GM12878 (cell line): ENCODE measurements at places on chromosomes 16 and 17. TPM values are rescaled to one million over a fixed set of nuclear protein-coding genes. Genes with fewer than 3 reads are reported as not detected.

GRCh38 chr17:82892899-82893565, 53.2 kb upstream of the ZNF750 start:
- H3K4me3 ChIP-seq, result no peak overlapping the region
- no peaks in the 10 kb centered on the region for H3K4me1 ChIP-seq

DNA sequence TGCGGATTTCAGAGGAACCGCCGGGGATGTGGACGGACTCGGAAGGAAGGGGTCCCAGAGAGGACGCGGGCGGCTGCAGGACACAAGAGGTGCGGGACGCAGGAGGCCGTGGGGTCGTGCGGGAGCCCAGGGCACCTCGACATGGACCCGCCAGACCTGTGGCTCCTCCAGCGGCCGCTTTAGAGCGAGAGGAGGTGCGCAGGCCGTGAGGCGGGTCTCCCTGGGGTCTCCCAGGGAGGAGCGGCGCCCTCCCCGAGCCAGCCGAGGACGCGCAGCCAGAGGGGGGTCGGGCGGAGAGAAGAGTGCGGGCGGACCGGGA, 6.8 kb upstream of the FLYWCH1 start:
- no peaks in the 10 kb centered on the region for H3K27me3 ChIP-seq
- DNase-seq, result no peak
- H3K36me3 ChIP-seq, result no peaks in the 10 kb centered on the region
- H3K4me1 ChIP-seq, result peaks cover 6% of the 10 kb centered on the region
- H3K27ac ChIP-seq, result peak overlapping the region; percentile 63; the same call in 1 of the 2 replicates
- H3K4me3 ChIP-seq, result peak overlapping the region; percentile 75

Gene POLR2A
- polyA plus RNA-seq, result 85.9 and 88.2 TPM in 2 replicates

- peak overlapping the region; percentile 100 for H3K27ac ChIP-seq
- DNase-seq, result no peak
- no peaks in the 10 kb centered on the region for H3K27me3 ChIP-seq
- H3K36me3 ChIP-seq, result no peaks in the 10 kb centered on the region
Measured at GRCh38 chr17:45222289-45222995, 757 bp downstream of the FMNL1 start.

DNA sequence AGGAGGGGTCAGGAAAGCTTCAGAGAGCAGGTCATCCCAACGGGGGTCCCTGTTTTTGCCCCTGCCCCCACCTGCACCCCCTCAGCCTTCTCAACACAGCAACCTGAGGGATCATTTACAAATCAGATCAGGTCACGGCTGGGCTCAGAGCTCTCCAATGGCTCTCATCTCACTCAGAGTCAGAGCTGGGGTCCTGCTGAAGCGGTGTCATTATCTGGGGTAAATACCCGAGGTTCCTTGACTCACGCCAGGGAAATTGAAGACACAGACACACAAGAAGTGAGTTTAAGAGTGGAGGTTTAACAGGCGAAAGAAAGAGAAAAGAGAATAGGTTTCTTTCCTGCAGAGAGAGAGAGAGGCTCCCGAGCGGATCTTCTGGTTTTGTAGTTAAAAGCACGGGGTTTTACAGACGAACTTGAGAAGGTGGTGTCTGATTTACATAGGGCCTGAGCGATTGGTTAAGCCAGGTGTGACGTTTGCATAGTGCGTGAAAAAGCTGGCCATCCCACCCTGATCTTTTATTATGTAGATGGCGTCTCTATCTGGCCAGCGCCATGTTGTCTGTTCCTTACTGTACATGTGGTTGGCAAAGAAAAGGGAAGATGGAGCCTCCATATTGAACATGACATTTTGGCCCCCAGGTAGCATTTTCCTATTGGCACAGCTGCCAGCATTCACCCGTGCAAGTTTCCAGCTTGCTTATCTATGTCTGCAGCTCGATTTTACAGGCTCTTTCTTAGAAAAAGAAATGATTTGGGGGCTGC, 51.4 kb downstream of the WSB1 start:
- H3K36me3 ChIP-seq, result no peaks in the 10 kb centered on the region
- no peaks in the 10 kb centered on the region for H3K27me3 ChIP-seq
- H3K27ac ChIP-seq, result no peak overlapping the region
- H3K4me1 ChIP-seq, result peaks cover 17% of the 10 kb centered on the region

Gene SLC13A2
- polyA plus RNA-seq, result not detected in 2 replicates

Gene NPW
- polyA plus RNA-seq, result 0.65 and 2.5 TPM in 2 replicates

- no peak overlapping the region for H3K27ac ChIP-seq
- H3K4me1 ChIP-seq, result peaks cover 8% of the 10 kb centered on the region
- H3K27me3 ChIP-seq, result no peaks in the 10 kb centered on the region
Measured at GRCh38 chr17:9414471-9414870, 161.1 kb downstream of the STX8 start.

GRCh38 chr17:31674305-31674704, 184.7 kb downstream of the COPRS start:
- no peaks in the 10 kb centered on the region for H3K27me3 ChIP-seq
- no peak overlapping the region for H3K4me3 ChIP-seq
- H3K4me1 ChIP-seq, result no peaks in the 10 kb centered on the region
- DNase-seq, result no peak
- no peaks in the 10 kb centered on the region for H3K36me3 ChIP-seq

GRCh38 chr17:4161192-4161966, 18.4 kb downstream of the CYB5D2 start:
- no peaks in the 10 kb centered on the region for H3K27me3 ChIP-seq
- DNase-seq, result no peak
- no peak overlapping the region for H3K4me3 ChIP-seq
- H3K36me3 ChIP-seq, result peaks cover 7% of the 10 kb centered on the region; the same call in 1 of the 2 replicates
- H3K27ac ChIP-seq, result no peak overlapping the region

Gene CDH1
- polyA plus RNA-seq, result 15.3 and 17.0 TPM in 2 replicates

Gene GPRC5B
- 0.42 and 0.59 TPM in 2 replicates for polyA plus RNA-seq

Gene KLHL10
- polyA plus RNA-seq, result 0.14 and 0.35 TPM in 2 replicates

DNA sequence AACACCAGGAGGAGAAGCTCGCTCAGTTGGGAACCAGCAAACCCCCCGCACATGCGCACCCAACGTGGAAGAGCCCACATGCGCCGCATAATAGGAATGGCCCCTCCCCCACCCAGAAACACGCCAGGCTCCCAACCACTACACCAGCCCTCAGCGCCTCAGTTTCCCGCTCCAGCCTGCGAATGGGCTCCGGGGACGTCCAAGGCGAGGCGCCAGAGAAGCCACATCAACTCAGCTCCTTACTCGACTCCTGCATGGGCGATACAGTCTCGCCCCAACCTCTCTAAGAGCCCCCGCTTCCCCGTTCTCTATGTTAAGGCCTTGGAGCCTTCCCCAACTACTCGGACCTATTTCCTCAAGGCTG, 504 bp downstream of the SRSF1 start:
- DNase-seq, result no peak
- peaks cover 30% of the 10 kb centered on the region for H3K36me3 ChIP-seq
- peak overlapping the region; percentile 96 for H3K27ac ChIP-seq
- H3K4me1 ChIP-seq, result peaks cover 8% of the 10 kb centered on the region; the same call in 1 of the 2 replicates
- no peaks in the 10 kb centered on the region for H3K27me3 ChIP-seq

- no peak overlapping the region for H3K27ac ChIP-seq
- DNase-seq, result no peak
Measured at GRCh38 chr16:88902744-88903143, 36.3 kb upstream of the PABPN1L start.

DNA sequence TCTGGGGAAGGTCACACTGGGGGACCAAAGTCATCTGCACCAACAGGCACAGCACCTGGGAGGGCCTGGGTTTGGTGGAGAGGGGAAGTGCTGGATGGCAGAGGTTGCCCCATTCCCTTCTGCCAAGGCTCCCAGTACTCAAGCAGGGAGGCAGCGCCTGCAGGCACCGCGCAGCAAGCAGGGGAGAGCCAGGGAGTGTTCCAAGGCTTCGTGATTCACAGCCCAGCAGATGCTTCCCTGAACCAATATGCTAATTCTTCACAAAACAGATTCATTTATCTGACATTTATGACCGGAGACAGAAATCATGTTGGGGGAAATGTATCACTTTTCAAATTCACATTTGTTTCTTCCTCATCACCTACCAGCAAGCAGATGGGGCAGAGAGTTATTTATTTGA, 13.4 kb upstream of the CDH5 start:
- H3K27ac ChIP-seq, result no peak overlapping the region
- DNase-seq, result no peak
- no peaks in the 10 kb centered on the region for H3K36me3 ChIP-seq
- H3K27me3 ChIP-seq, result no peaks in the 10 kb centered on the region
- no peaks in the 10 kb centered on the region for H3K4me1 ChIP-seq

Gene ATP2A3
- polyA plus RNA-seq, result 35.0 and 62.8 TPM in 2 replicates

Gene SCN4A
- 0.01 TPM in 1 of 2 replicates, not detected in the other for polyA plus RNA-seq

DNA sequence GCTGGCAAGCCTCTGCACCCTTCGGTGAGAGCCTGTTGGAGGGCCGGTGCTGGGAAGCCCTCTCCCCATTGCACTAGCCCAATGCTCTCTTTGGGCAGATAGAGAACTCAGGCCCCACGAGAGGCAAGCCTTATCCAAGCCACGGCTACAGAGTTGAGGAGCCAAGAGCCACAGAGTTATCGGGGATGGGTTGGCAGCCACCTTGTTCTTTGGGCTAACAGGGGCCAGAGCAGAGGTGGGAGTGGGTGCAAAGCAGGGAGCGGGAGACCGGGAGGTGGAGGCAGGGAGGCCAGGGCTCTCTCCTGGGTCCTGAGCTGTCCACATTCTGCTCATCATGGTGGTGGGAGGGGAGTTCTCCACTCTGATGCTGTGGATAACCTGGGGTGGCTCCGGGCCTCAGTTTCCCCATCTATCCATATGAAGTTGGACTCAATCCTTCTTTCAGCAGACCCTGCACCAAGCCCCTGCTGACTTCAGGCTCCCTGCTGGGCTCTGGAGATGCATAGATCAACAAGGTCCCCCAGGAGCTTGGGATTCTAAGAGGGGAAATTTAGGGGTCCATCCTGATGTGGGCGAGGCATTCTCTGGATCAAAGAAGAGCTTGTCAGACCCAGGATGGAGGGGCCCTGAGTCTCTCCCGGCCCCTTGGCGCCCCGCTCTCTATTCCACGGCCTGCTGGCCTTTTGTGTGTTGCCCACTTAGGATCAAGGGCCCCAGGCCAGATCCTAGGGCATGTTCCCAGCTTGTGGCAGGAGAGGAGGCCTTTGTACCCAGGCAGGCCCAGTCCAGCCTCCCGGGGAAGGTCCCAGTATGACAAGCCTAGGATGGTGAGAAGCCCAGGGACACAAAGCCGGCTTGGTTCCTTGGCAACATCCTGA, 557 bp upstream of the CX3CL1 start:
- no peaks in the 10 kb centered on the region for H3K27me3 ChIP-seq
- no peak overlapping the region for H3K4me3 ChIP-seq
- DNase-seq, result no peak
- peaks cover 9% of the 10 kb centered on the region for H3K4me1 ChIP-seq
- no peaks in the 10 kb centered on the region for H3K36me3 ChIP-seq

- no peaks in the 10 kb centered on the region for H3K36me3 ChIP-seq
- H3K4me3 ChIP-seq, result no peak overlapping the region
- peaks cover 2% of the 10 kb centered on the region; the same call in 1 of the 2 replicates for H3K27me3 ChIP-seq
- H3K27ac ChIP-seq, result no peak overlapping the region
- no peaks in the 10 kb centered on the region for H3K4me1 ChIP-seq
Measured at GRCh38 chr17:73514146-73514863, 129.9 kb downstream of the SDK2 start.

Gene RAC3
- polyA plus RNA-seq, result 1.7 and 2.4 TPM in 2 replicates

Gene MYH8
- polyA plus RNA-seq, result 0.03 TPM in 1 of 2 replicates, not detected in the other

DNA sequence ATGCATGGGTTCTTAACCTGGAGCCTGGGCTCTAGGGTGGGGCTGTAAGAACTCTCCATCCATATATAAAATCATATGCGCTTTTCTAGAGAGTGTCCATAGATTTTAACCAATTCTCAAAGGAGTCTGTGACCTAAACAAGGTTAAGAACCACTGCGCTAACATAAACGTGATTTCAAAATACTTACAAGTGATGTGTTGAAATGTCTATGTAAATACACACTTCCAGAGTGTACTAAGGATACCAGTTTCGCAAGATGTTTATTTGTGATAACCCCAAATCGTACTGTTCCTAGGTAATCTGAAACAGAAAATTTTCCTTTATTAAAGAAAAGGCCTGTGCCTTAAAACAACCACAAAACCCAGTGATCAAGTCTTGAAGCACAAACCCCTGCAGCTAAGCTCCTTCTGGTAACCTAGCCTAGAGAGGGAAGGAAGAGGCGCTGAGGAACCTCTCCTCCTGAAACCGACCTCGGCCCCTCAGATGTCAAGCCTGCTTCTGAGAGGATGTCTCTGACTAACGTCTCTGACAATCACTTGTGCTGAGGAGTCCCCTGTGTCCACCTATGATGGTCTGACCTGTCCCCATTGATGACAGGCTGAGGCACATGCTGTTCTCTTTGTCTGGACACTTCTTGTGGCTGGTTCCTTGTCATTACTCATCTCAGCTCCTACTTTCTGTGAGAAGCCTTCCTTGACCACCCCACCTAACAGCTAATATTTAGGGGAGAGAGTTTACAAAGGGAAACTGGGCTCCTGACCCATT, 32.2 kb downstream of the SNN start:
- H3K27ac ChIP-seq, result no peak overlapping the region
- peaks cover 28% of the 10 kb centered on the region for H3K36me3 ChIP-seq
- no peak overlapping the region for H3K4me3 ChIP-seq
- no peak for DNase-seq

DNA sequence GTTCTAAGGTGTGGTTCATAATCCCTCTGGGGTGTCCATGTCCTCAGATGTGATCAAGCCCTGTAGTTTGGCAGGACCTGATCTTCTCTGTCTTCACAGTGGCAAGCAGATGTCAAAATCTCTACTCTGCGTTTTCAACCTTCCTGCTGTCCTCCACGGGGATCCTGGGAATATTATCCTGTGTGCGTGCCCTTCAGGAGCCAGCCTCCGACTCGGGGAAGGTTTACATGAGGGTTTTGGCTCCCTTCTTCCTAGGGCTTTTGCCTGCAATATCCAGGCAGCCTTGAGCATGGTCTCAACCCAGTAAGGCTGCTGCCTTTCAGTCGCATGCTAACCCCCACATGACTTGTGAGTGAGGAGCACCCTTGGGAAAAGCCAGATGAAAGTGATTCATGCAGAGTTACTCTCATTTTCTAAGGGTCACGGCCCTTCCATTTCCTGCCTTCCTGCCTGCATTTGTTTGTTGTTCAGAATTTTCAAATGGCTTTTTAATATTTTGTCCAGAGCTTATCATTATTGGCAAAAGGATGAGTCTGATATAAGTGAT, 202.2 kb upstream of the CHMP6 start:
- H3K4me1 ChIP-seq, result peaks cover 39% of the 10 kb centered on the region
- H3K36me3 ChIP-seq, result peaks cover 2% of the 10 kb centered on the region
- H3K4me3 ChIP-seq, result peak overlapping the region; percentile 8; the same call in 1 of the 2 replicates
- peak; percentile 64 for DNase-seq
- H3K27me3 ChIP-seq, result no peaks in the 10 kb centered on the region
- peak overlapping the region; percentile 75 for H3K27ac ChIP-seq

DNA sequence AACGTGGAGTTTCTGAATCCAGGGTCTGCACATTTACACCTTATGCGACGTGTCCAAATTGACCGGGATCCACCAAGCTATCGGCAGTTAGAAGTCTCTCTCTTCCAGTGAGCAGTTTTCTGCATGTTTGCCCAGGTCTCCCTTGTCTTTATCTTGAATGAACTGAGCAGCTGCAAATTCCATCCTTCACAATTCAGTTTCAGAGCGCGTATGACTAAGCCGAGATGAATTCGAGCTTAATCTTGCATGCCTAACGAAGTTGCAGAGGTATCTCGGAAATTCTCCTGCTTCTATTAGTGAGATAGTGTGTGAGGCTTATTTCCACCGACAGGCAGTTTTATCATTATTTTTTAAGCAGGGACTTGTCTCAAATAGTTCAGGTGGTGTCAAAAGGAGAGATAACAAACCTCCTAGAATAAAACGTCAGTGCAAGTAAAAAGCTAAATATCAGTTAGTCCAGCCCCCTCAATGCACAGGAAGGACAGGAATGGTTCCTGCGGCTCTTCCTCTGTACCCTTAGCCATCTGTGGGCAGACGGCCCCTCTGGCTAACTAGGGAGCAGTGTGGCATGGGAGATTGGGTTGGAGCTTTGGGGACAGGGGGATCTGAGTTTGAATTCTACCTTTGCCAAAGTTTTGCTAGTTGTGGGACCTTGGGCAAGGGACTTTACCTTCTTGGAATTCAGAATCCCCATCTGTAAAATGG, 93.0 kb upstream of the GPR139 start:
- no peak overlapping the region for H3K27ac ChIP-seq
- H3K4me3 ChIP-seq, result no peak overlapping the region
- H3K36me3 ChIP-seq, result no peaks in the 10 kb centered on the region
- H3K27me3 ChIP-seq, result no peaks in the 10 kb centered on the region; the same call in 1 of the 2 replicates
